ENCODE measurements at places on chromosomes 5 and 9.

GRCh38 chr5:115469904-115470516 lies 74.6 kb downstream of the FEM1C start:
- DNase-seq = no peak

- no peak for DNase-seq
Observed at GRCh38 chr5:67170767-67171166, 25.8 kb downstream of the CD180 start.

GRCh38 chr5:509611-510185 lies 14.6 kb downstream of the SLC9A3 start:
- no peak for DNase-seq

DNA sequence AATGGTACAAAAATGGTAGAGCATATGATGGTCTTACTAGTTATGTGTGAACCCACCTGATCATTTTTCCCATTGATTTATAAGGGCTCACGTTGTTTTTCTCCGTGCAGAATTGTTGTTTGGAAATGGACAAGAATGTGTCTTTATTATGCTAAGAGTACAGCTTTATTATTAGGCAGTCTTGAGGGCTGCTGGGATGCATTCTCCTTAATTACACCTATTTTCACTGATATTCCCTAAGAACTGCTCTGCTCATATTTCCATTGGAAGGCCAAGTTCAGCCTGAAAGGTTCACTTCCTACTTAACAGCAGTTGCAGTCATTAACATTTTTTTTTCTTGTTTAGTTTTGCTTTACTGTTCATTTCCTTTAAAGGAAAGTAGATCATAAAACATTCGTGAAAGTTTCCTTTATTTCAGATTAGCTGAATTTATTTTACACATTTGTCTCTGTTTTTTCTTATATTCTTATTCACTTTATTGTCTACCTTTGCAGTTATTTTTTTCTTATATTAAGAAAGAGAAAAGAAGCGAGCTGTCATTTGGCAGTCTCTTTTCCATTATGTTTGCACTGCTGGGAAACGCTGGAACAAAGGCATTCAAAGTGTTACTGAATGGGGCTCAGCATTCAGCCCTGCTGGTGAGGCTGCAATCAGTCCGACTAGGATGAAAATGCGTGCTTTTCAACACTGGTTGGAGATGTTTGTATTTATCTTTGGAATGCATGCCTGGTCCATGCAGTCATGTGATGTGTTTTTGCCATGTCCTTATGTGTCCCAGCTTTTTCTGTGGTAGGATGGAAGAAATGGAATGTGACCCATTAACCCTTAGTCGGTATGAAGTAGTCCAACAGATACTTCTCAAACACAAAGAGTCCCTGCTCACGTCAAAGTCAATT lies 602.7 kb upstream of the ZNF608 start:
- no peak for DNase-seq

- DNase-seq = no peak
Observed at GRCh38 chr5:34564710-34565235, 91.4 kb upstream of the RAI14 start.

DNA sequence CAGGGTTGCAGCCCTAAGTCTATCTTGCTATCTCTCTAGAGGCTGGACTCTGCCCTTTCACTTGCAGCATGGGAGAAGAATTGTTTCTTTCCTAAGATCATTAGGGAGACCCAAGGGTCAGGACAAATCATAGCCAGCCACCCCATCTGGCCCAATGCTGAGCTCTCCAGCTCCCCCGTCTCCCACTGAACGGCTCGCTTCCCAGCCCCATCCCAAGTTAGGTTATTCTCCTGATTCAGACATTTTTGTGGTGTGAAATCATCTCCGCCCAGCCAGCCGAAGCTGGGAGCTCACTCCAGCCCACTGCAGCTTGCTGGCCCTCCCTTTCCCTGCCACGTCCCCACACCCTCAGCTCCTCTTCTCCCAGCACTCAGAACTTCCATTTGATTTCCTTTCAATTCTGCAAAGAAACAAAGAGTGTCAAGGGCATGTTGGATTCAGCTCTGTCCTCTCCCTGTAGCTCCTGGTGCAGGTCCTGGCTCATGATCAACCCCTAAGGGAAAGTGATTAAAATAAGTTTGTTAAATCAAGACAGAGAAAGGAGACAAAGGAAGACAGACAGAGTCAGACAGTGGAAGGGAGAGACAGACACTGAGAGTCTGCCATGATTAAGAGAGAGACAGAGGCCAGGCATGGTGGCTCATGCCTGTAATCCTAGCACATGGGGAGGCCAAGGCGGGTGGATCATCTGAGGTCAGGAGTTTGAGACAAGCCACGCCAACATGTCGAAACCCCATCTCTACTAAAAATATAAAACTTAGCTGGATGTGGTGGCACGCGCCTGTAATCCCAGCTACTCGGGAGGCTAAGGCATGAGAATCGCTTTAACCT lies 12.6 kb upstream of the SPARC start:
- peak; percentile 77 for DNase-seq

GRCh38 chr5:141258464-141258863 lies 13.3 kb downstream of the PCDHB15 start:
- DNase-seq = no peak

GRCh38 chr9:90808398-90808797 lies 6.8 kb downstream of the SYK start:
- no peak for DNase-seq

GRCh38 chr5:169921949-169922348 lies 58.3 kb downstream of the INSYN2B start:
- no peak for DNase-seq

GRCh38 chr9:2826291-2826690 lies 17.6 kb downstream of the PUM3 start:
- DNase-seq = no peak

- no peak for DNase-seq
Observed at GRCh38 chr5:133284306-133284705, 232.5 kb downstream of the HSPA4 start.

- DNase-seq = no peak
Observed at GRCh38 chr5:135395451-135395850, 3.6 kb downstream of the MACROH2A1 start.

- DNase-seq = no peak
Observed at GRCh38 chr5:143692342-143692741, 119.6 kb upstream of the HMHB1 start.

- no peak for DNase-seq
Observed at GRCh38 chr5:129554134-129554904, 94.2 kb downstream of the ADAMTS19 start.

GRCh38 chr9:127730799-127731410 lies 4.2 kb downstream of the TOR2A start:
- DNase-seq = no peak

GRCh38 chr9:17131494-17131893 lies 3.3 kb upstream of the CNTLN start:
- DNase-seq = no peak

Measured in left renal cortex interstitium (tissue), 4 donors.